Stimulated activated CD8-positive, alpha-beta memory T cell treated with anti-CD3 and anti-CD28 coated beads, Interleukin-7, amount 100 ng/mL, for 1 hour (primary cell): ENCODE measurements at places on chromosomes 5 and 9.

DNA sequence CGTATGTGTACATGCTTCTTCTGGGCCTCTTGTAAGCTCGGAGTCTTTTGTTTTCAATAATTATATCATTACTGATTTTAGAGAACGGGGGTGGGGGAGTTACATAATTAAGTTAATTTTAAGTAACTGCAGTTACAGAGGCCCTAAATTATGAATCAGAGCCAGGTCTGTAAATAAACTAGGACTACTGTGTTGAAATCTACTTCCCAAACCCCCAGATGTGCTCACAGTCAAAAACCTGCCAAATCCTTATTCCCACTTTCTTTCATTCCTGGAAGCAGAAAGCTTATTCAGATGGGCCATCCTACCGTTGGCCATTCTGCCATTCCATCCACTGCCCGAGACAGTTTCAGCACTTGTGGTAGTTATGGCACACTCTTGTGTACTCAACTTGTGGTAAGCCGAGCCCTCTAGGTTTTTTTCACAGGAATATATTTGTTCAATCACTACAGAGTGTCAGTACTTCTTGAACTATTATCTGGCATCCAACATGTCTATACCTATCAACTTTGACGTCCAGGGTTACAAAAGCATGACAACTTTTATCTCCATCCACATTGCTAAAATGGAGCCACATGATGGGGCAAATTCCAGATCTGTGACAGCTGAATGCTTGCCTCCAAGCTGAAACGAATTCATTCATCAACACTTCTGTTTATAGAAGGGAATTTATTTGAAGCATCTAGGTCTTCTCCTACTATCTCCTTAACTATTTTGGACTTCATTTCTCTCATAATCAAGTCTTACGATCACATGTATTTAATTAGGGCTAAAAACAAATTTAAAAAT is 37.8 kb downstream of the GLRX start:
- DNase-seq: no peak

DNA sequence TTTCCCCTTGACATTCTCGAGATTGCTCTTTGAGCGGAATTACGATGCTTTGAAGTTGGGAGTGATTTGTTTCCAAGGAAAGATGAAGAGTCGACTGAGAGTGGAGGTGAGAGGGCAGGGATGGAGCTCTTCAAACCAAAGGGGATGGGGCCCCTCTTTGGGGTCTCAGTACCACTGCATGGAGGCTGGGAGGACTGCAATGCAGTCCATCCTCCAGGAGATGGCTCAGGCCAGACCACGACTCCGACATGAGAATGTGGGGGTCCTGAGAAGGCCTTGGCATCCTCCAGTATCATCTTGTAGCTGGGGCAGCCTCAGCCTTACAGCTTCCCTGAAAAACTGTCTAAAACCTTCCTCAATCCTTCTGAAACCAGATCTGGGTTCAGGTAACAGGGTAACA is 51.1 kb upstream of the CDKN2AIPNL start:
- DNase-seq: no peak

- no peak for DNase-seq
Observed at GRCh38 chr9:613771-614347, 227.6 kb upstream of the DMRT1 start.

GRCh38 chr9:90950600-90950999 is 149.0 kb downstream of the SYK start:
- DNase-seq: no peak

- no peak for DNase-seq
Observed at GRCh38 chr5:98638701-98639100, 134.8 kb upstream of the RGMB start.

DNA sequence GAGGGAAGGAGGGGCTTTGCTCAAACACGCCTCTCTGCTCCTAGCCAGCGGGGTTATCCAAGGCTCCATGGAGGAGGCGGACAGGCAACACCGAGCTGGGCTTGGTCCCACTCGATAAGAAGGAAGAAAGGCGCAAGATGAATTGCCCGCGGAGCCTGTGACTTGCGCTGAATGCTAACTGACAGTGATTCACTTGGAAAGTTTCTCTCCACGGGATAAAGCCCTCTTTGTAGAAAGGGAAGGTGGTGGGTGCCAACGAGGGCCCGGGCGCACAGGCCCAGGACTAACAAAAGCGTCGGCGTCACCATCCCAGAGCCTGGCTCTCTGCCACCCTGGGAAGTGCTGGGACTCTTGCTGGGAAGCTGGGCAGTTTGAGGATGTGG is 76.0 kb downstream of the VAV2 start:
- DNase-seq: no peak

GRCh38 chr5:113487781-113488644 is at the start of gene MCC:
Gene MCC, minus strand, starts transcription at chr5:113488453.
- DNase-seq: no peak

- no peak for DNase-seq
Observed at GRCh38 chr5:162248107-162248713, 180.6 kb downstream of the GABRG2 start.

- DNase-seq: no peak
Observed at GRCh38 chr9:8684978-8685708, 885.6 kb upstream of the DMAC1 start.

DNA sequence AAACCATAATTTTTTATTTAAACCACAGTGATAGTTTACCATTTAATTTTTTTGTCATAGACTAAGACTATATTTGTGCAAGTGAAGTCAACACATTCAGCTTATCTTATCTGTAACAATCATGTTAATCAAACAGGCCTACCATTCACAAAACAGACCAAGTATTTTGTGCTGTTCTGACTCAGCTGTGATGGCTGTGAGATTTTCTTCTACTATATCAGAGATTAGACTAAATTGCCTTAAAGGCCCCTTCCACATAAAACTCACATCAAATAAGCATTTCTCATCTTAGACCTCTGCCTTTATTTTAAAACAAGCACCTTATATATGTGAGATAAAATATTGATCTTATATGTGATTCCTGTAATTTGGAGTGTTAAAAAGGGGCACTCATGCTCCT is 13.4 kb downstream of the CCDC152 start:
- DNase-seq: no peak

GRCh38 chr5:39368116-39368515 is 3.8 kb upstream of the C9 start:
- no peak for DNase-seq

GRCh38 chr9:127491516-127491915 is 40.2 kb downstream of the LRSAM1 start:
- no peak for DNase-seq

- no peak for DNase-seq
Observed at GRCh38 chr5:111584651-111585050, 72.3 kb upstream of the STARD4 start.

- no peak for DNase-seq
Observed at GRCh38 chr5:147481376-147481775, 28.5 kb downstream of the DPYSL3 start.

GRCh38 chr5:123036391-123037103 is at the start of gene PPIC:
Gene PPIC, minus strand, starts transcription at chr5:123036725. Its CDS starts 100 bp downstream, at chr5:123036625.
- no peak for DNase-seq

DNA sequence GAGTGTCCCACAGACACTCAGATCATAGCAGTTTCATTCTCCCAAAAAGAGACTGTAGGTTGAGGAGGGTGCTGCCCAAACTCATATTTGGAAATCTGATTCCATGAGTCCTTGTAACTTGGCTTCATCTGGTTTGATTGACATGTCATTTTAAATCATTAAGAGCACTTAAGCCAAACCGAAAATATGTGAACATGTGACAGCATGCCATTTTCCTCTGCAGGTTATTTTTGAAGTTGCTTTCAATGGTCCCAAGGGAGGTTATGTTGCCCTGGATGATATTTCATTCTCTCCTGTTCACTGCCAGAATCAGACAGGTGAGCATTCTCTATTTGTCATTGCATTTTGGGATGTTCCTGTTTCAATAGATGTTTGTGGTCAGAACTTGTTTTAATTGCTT is 87.6 kb downstream of the MAMDC2 start:
- no peak for DNase-seq

GRCh38 chr5:56608217-56608925 is 207.0 kb upstream of the MAP3K1 start:
- DNase-seq: no peak

DNA sequence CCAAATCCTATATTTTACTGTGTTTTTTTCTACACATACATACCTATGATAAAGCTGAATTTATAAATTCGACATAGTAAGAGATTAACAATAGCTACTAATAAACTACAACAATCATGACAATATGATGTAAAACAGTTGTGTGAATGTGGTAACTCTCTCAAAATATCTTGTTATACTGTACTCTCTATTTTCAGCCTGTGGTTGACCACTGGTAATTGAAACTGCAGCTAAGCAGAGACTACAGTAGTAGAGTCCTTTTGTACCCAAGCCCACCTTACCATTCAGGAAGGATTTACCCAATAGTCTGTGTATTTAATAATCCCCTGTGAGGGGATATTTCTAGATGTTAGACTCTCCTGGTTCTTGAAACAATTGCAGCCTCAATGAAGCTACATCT is 86.7 kb downstream of the FAM114A2 start:
- DNase-seq: no peak

DNA sequence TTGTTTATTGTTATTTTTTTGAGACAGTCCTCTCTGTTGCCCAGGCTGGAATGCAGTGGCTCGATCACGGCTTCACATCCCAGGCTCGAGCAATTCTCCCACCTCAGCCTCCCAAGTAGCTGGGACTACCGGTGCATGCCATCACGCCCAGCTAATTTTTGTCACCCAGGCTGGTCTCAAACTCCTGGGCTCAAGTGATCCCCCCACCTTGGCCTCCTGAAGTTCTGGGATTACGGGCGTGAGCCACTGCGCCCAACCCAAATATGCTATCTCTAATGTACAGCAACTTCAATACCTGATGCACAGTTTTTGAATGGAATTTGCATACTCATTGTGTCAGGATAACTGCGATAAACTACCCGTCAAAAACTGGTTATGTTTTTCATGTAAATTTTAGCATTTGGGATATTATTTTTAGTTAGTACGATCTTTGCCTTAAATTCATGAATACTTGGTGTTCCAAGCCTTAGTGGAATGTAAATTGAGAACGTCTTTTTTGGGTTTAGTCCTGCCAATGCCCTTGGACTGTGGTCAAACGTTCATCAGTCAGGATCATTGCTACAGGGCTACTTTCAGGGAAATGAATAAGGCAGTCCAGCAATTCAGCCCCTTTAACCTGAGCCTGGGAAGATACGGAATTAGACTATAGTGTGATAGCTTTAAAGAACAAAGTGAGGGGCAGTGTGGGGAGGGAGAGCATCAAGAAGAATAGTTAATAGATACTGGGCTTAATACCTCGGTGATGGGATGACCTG is 4.4 kb downstream of the UGCG start:
- DNase-seq: no peak

DNA sequence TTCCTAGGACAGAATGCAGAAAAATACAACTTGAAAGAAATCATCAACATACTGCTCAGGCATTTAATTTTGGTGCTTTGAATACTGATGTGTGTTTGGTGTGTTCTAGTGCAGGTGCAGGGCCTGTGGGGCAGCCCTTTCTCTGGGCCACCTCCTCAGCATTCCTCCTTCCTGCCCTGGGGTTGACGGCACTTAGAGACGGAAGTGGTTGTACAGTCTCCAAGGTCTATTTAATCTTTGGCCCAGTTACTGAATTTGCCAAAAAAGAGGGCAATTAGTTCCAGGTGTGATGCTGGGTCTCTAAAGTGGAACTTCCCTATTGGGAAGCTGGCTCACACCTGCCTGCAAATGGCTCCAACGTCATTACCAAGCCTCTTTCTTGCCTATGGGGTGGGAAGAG is 269.0 kb downstream of the SH3GL2 start:
- no peak for DNase-seq

DNA sequence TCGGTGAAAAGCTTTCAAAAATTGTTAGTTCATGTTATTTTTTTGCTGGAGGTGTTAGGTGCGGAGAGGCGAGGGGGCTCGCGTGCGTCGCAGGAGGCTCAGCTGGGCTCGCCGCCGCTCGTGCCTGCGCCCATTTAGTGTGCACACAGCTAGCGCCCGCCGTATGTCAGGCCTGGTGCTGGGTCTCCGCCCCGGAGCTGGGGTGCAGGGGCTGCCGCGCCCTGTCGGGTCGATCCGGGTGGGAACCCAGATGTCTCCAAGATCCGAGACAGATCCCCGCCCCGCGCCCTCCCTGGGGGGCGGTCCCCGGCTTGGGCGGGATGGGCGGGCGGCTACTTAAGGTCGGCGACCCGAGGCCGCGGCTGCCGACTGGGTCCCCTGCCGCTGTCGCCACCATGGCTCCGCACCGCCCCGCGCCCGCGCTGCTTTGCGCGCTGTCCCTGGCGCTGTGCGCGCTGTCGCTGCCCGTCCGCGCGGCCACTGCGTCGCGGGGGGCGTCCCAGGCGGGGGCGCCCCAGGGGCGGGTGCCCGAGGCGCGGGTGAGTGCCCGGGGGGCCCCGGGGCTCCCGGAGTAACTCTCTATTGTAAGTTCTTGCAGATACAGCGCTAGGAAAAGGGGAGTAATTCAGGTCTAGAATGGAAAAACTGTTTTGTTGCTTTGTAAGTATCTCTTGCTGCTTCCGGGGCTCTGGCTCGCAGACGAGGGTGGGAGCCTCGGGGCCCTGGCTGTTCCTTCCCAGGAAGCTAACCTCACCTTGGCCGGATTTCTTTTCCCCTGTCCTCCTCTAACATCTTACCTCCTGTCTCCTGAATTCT is 31.7 kb downstream of the GSN start:
- DNase-seq: no peak

GRCh38 chr9:21967169-21967568 is 27.0 kb downstream of the CDKN2A start:
- DNase-seq: no peak

DNA sequence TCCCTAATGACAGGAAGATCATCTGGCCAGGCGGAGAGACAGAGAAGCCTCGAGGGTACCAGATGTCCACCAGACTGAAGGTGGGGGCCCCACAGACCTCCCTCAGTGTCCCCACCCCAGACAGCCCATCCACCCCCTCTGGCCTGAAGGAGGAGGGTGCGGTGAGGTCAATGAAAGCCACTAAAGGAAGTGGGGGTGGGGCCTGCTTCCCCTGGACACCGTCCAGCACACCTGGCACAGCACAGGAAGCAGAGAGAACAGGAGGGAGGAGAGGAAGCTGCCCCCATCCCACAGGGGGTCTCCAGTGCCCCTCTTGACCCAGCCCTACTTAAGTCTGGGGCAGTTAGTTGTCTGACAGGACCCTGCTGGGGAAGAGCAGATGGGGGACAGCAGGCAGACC is 11.2 kb downstream of the LRRC26 start:
- DNase-seq: no peak

GRCh38 chr5:107919969-107920368 is 249.2 kb upstream of the EFNA5 start:
- DNase-seq: no peak

GRCh38 chr5:102611312-102611711 is 112.5 kb upstream of the SLCO6A1 start:
- DNase-seq: no peak

- no peak for DNase-seq
Observed at GRCh38 chr9:89254773-89255125, 56.2 kb upstream of the CKS2 start.

DNA sequence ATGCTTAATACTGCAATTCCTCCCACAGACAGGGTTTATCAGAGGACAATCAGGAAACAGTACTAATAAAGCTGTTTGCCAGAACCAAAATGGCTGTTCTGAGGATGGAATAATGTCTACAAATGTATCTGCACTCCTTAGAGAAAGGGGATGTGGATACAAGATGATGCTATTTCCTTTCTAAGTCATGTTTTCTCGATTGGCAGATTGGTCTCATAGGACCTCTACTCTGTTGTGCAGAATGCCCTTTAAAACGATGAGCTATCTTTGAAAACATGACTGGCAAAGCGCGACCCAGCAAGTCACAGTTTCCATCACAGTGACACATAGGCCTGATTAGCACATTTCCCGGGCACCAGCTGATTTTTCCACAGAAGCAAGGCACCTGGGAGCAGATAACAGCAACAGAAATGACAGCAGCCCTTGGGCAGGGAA is 54.0 kb downstream of the AOPEP start:
- no peak for DNase-seq
